Esophagus squamous epithelium (tissue), 5 donors: ENCODE measurements at places on chromosomes 7 and 10.
A peak's percentile ranks its signal among the peaks of the same experiment; 100 is the strongest.

DNA sequence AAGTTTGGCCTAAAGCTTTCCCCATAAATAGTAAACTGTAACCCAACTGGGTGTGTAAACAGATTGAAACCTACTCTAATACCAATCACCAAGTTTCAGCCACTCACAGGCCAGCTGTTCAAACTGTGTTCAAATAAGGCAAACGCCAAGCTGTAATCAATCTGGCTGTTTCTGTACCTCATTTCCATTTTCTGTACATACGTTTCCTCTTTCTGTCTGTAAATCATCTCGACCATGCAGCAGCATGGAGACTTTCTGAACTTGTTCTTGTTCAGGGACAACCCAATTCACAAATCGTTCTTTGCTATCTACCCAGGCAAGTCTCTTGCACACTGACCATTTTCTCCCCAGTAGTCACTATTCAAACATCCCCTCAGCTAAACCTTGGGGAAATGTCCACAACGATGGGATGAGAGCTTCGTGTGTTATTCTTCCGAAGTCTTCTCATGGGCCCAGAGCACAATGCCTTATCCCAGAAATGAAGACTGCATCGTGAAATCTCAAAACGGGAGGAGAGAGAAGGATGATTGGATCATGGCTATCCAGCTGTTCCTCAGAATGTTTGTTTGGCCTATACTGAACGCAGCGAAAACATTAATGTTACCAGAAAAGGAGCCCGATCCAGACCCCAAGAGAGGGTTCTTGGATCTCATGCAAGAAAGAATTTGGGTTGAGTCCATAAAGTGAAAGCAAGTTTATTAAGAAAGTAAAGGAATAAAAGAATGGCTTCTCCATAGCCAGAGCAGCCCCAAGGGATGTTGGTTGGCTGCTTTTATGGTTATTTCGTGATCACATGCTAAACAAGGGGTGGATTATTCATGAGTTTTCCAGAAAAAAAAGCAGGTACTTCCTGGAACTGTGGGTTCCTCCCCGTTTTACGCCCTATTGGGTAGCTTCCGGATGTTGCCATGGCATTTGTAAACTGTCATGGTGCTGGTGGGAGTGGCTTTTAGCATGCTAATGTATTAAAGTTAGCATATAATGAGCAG, 86.2 kb downstream of the SLC16A9 start:
- no peaks in the 10 kb centered on the region for H3K36me3 ChIP-seq
- no peaks in the 10 kb centered on the region for H3K27me3 ChIP-seq
- no peak for DNase-seq
- H3K4me3 ChIP-seq: no peak overlapping the region
- no peak overlapping the region for H3K27ac ChIP-seq
- H3K4me1 ChIP-seq: no peaks in the 10 kb centered on the region

- no peaks in the 10 kb centered on the region for H3K36me3 ChIP-seq
- peaks cover 16% of the 10 kb centered on the region for H3K4me1 ChIP-seq
- no peak overlapping the region for H3K4me3 ChIP-seq
- no peak overlapping the region for H3K27ac ChIP-seq
- no peak for DNase-seq
Observed at GRCh38 chr7:105068886-105069285, 54.9 kb downstream of the KMT2E start.

DNA sequence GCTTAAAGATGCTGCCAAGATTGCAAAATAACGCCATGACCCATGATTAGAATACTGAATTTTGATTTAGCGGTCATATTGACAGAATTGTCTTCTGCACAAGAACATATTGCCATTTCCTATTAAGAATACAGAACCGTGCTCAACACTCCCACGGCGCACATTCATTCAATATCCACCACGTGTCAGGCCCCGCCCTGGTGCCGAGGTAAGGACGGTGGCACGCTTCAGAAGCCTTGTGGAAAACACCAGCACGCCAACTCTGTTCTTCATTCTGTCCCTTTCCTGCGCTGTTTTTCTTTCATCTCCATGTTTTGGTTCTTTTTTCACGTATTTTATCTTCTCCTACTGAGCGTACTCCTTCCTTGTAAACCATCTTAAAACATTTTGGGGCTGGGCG, 189.3 kb downstream of the ZMYND11 start:
- no peak overlapping the region for H3K4me3 ChIP-seq
- DNase-seq: no peak
- no peaks in the 10 kb centered on the region for H3K27me3 ChIP-seq
- peak overlapping the region; percentile 73 for H3K27ac ChIP-seq
- peaks cover 11% of the 10 kb centered on the region for H3K4me1 ChIP-seq
- no peaks in the 10 kb centered on the region for H3K36me3 ChIP-seq

DNA sequence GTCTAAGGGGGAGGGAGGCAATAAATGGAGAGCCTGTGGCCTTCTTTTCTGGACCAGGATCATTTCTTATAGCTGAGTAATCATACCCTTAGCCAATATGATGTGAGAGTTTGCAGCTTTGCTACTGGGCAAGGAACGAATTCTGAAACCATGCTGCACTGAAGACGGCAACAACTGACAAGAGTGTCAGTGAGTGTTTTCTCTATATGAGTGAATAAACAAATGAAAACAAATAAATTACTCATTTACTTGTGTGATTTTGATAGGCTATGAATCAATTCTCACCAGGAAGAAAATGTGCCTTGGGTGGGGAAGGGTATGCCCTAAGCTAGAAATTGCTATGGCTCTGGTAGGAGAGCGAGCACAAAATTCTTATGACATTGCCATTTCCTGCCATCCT, 79.4 kb upstream of the LRRN3 start:
- no peak for DNase-seq
- H3K36me3 ChIP-seq: no peaks in the 10 kb centered on the region
- H3K27me3 ChIP-seq: no peaks in the 10 kb centered on the region
- H3K4me3 ChIP-seq: no peak overlapping the region
- H3K4me1 ChIP-seq: no peaks in the 10 kb centered on the region

DNA sequence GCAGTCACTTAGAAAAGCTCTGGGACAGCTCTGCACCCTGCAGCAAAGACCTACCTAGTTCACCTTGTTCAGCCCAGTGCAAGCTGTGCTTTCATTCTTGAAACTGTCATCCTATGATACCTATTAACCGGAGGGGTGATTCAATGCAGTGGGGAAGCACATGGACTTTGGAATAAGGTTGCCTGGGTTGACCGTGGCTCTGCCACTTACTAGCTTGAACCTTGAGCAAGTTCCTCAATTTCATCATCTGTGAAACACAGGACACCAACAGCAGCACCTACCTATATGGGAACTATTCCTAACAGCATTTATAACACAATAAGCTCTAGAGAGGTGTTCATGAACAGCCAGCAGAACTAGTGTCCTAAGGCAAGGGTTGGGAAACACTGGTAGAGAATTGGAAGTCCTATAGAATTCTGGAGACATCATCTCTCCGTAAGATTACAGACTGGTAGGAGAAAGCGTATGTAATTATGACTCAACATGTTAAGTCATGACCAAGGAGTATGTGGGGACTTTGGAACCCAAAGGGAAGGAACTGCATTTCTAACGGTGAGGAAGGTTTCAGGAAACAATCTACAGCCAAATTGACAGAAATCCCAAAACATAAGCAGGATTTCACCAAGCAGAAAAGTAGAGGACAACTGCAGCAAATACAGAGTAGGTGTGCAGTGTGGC, 270.0 kb downstream of the USP6NL start:
- no peaks in the 10 kb centered on the region for H3K4me1 ChIP-seq
- H3K4me3 ChIP-seq: no peak overlapping the region
- no peak overlapping the region for H3K27ac ChIP-seq
- no peak for DNase-seq
- no peaks in the 10 kb centered on the region for H3K36me3 ChIP-seq
- no peaks in the 10 kb centered on the region for H3K27me3 ChIP-seq

GRCh38 chr7:27840313-27840712, 100.4 kb downstream of the TAX1BP1 start:
- no peaks in the 10 kb centered on the region for H3K36me3 ChIP-seq
- no peak for DNase-seq
- H3K4me3 ChIP-seq: no peak overlapping the region
- H3K4me1 ChIP-seq: no peaks in the 10 kb centered on the region

DNA sequence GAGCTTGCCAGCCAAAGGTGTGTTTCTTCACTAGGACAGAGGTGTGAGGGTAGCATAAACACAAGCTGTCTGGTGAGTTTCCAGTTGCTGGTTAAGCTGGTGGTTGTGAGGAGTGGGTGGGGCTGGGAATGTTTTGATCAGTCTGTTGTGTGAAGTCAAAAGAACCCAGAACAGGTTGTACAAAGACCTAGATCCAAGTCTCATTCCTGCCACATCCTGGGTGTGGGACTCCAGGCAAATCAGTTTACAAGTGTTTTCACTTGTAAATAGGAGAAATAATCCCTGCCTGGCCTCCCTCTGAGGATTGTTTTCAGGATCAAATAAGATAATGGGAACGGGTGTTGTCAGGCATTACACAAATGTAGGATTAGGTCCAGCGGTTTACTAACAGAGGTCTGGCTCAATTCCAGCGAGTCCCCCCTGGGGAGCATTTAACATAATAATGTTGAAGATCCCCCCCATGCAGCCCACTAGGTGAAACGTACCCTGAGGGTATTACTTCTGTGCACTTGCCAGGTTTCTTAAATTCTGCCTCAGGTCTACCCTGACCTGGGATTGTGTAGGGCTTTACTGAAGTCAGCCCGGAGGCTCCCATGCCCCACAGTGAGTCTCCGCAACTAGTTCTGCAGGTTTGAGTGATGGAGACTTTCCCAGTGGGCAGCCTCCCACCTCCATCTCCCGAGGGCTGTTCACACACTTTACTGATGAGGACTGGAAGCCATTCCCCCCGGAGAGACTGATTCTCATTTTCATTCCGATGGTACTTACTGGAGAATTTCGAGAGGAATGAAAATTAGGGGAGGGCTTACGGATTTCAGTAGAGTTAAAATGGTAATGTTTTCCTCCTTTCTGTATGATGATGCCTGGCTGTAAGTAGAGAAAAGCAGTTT, 2.7 kb upstream of the FRAT2 start:
- peak overlapping the region; percentile 77 for H3K27ac ChIP-seq
- no peaks in the 10 kb centered on the region for H3K36me3 ChIP-seq
- peaks cover 37% of the 10 kb centered on the region for H3K4me1 ChIP-seq
- DNase-seq: no peak
- no peak overlapping the region for H3K4me3 ChIP-seq

DNA sequence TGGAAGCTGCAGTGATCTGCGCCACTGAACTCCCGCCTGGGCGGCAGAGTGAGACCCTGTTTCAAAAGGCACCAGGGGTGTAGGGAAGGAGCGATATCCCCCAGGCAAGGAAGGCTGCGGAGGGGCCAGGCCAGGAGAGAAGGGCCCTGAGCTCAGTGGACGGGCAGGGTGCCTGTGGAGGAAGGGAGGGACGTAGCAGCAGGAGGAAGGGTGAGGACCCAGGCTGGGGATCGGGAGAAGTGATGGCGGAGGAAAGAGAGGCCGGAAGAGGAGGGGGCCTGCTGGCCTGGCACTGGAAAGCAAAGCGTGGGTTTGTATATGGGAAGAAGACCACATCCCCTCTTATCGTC, 45.6 kb downstream of the ALOX5 start:
- H3K36me3 ChIP-seq: no peaks in the 10 kb centered on the region
- peaks cover 17% of the 10 kb centered on the region for H3K27me3 ChIP-seq
- peak overlapping the region; percentile 94 for H3K27ac ChIP-seq
- DNase-seq: no peak

DNA sequence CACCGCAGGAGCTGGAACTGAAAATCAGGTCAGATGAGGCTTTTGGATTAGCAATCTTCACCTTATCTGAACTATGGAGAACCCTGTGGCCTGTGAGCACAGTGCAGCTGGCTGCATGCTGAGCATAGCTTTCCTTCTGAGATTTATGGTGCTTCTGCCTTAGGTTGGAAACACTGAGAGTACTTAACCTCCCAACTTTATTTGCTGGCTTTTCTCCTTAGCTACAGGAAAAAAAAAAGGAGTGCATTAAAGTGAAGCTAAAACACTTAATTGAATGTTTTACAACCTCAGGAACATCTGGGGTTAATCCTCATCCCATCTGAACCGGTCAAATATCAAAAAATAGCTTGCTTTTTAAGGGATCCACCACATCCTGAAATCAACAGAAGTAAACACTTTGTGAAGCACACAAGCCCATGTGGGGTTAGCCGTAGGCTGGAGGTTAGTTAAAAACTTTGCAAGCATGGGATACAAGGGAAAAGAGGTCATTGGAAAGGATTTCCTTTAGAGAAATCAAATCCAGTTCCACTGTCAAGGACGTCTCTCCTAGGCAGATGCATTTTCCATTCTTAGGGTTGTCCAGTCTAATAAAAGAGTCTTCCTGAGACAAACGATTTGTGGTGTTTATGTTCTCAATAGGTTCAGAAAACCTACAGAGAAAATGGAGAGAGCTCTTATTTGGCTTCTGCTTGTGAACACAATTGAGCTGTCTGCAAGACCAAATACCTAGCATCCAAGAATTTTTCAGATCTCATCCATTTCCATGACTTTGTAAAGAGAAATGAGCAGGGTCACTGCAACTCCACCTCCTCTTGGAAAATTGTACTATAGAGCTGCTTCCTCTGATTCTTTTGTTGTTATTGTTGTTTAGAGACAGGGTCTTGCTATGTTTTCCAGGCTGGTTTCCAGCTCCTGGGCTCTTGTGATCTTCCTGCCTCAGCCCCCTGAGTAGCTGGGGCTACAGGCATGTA, 470.4 kb upstream of the IGFBP3 start:
- no peak overlapping the region for H3K27ac ChIP-seq
- no peaks in the 10 kb centered on the region for H3K36me3 ChIP-seq
- H3K4me1 ChIP-seq: no peaks in the 10 kb centered on the region
- no peak overlapping the region for H3K4me3 ChIP-seq

DNA sequence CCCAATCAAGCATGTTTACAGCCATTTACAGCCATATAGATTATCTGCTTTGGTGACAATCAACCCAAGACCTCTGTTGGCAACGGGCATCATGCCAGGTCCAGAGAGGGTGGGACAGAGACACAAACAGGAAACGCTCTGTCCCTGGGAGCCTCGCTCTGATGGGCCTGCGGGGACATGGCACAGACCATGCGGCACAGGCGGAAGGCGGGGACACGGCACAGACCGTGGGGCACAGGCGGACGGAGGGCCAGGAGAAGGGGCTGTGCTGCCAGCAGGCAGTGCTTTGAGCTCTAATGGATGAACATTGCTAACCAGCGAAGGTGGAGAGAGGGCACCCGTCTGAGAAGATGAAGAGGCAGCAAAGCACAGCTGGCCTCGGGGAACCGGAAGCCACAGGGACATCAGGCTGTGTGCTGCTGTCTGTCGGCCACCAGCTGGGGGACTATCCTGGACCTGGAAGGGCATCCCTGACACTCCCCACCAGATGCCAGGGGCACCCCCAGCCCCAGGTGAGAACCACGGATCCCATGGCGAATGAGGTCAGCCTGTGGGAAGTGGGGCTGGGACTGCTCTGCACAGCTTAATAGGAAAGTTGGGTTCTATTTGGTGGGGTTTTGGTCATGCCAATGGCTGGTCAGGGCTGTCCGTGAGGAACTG, 61.0 kb downstream of the DIP2C start:
- no peak overlapping the region for H3K4me3 ChIP-seq
- no peaks in the 10 kb centered on the region for H3K36me3 ChIP-seq
- no peaks in the 10 kb centered on the region for H3K27me3 ChIP-seq
- no peak overlapping the region for H3K27ac ChIP-seq
- DNase-seq: no peak
- H3K4me1 ChIP-seq: peaks cover 19% of the 10 kb centered on the region

- no peaks in the 10 kb centered on the region for H3K4me1 ChIP-seq
- H3K36me3 ChIP-seq: no peaks in the 10 kb centered on the region
- no peak for DNase-seq
- H3K27ac ChIP-seq: no peak overlapping the region
Observed at GRCh38 chr7:46218461-46219200, 297.6 kb upstream of the IGFBP3 start.
